ENCODE measurements at places on chromosomes 4 and X.

DNA sequence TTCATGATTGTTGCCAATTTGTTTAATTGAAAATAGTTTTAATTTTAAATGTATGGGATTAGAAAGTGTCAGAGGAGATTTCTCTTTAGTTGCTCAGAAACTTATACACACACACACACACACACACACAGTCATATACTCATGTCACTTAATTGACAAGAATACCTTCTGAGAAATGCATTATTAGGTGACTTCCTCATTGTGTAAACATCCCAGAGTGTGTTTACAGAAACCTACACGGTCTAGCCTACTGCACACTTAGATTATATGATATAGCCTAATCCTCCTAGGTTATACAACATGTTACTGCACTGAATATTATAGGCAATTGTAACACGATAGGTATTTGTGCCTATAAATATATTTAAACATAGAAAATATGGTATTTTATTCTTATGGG lies 1327.4 kb downstream of the FSTL5 start:
- no peak for DNase-seq

GRCh38 chrX:72526534-72527508 lies 45.8 kb downstream of the HDAC8 start:
- DNase-seq: no peak

DNA sequence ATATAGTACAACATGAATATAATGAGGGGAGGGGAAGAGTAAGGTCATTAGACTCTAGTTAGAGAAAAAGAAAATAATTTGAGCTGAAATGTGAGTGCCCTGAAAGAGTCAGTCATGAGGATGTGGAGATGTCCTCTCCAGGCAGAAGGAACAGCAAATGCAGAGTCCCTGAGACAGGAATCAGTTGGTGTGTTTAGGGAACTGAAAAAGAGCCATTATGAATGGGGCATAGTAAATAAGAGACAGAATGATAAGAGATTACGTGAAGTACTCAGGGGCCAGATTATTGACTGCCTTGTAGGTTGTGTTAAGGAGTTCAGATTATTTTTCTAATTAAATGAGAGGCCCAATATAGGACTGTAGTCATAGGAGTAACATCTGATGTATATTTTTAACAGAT lies 147.0 kb downstream of the PDLIM5 start:
- no peak for DNase-seq

DNA sequence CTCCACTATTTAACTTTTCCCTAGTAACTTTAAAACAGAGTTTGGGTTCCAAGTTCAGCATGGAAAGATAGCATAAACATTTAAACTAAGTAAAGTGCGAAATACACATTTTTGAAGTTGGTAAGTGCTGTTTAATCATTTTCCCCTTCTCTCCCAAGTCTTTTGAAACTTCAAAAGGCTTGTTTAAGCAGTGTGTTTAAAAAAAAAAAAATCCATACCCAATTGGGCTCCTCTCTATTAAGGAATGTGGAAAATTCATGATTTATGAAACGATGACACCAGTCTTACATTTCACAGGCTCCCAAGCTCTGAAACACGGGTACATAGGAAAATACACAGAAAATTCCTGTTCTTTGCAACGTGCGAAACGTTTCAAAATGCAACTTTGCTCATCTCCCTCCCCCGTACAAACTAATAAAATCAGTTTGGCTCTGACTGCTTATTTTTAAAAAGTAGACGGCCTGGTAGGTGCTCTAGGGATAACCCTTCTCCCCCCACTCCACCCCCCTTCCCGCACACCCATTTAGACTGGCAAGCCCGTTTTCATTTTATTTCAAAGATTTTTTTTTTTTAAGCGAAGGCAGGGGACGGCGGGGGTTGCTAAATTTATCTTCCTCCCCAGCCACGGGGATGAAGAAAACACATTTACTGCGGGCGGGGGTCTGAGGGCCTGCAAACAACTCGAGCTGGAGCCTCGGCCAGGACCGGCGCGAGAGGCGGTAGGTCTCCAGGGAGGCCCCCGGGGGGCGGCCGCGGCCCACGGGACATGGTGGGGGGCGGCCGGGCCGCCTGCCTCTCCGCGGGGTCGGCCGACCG lies 786 bp upstream of the ZFX start:
- peak; percentile 34 for DNase-seq

- DNase-seq: no peak
Observed at GRCh38 chr4:83561381-83561780, 25.5 kb downstream of the GPAT3 start.

- DNase-seq: no peak
Observed at GRCh38 chr4:726235-726787, 20.7 kb downstream of the PCGF3 start.

GRCh38 chr4:6024313-6024960 lies 6.2 kb upstream of the C4orf50 start:
- DNase-seq: no peak

Measured in NCI-H1092 treated with DMSO at 0.1 percent for 48 hours (cell line).